ENCODE measurements at places on chromosomes 11 and 22.

- no peak for DNase-seq
Observed at GRCh38 chr11:76196849-76197248, 9.5 kb downstream of the WNT11 start.

DNA sequence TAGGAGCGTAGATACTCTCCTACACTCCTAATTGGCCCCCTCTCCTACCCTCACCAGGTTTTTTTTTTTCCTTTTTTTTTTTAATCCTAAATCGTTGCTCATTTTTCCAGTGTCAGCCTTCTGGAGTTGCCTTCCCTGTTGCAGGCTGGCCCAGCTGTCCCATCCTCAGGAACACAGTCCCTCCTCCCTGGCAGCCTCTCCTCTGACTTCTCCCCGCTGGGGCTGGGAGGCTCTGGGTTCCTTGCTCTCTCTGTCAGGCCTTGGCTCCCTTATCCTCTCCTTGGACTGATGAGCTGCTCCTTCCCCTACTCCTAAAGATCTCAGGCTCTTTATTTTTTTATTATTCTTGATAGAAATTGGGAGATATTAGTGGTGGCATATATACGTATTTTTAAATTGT is 62.2 kb downstream of the PKNOX2 start:
- no peak for DNase-seq

GRCh38 chr11:111633248-111633647 is 31.0 kb downstream of the SIK2 start:
- no peak for DNase-seq

- no peak for DNase-seq
Observed at GRCh38 chr22:23070418-23071229, at the start of gene GNAZ. Gene GNAZ, plus strand, starts transcription at chr22:23070519. Its CDS starts 25,177 bp downstream, at chr22:23095696.

- DNase-seq = no peak
Observed at GRCh38 chr11:14029971-14030920, 67.7 kb downstream of the SPON1 start.

DNA sequence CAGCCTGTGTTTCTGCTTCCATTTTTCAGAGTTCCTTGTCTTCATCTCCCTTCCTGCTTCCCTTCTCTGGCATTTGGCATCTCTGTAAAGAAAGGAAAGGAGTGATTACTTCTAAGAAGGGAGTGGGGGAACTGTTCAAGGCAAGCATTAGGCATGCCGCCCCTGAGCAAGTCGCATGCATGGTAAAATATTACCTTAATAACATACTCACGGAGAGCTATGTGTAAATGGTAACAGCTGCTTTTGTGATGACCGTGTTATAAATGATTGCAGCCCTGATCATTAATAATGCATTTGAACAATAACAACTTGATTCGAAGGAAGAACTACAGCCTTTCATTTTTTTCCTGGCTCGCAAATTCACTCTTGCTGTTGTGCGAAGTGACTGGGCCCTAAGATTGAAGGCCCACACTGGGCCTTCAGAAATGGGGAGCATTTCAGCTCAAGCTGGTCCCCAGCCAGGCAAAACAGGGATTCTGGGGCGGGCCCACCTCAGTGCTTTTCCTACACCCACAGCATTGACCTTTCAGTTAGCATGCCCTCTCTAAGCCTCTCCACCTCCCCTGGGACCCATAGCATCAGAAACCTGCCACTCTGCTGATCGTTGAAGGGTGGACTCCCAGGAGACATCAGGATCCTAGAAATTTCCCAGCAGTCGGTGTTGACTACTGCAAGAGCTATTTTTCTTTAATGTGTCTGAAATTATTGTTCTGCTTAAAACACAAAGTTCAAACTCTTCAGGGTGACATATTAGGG is 263.0 kb upstream of the CADM1 start:
- DNase-seq = no peak

- DNase-seq = no peak
Observed at GRCh38 chr11:3712274-3712673, 41.1 kb upstream of the CHRNA10 start.

- no peak for DNase-seq
Observed at GRCh38 chr11:76315182-76315853, 65.6 kb downstream of the THAP12 start.

DNA sequence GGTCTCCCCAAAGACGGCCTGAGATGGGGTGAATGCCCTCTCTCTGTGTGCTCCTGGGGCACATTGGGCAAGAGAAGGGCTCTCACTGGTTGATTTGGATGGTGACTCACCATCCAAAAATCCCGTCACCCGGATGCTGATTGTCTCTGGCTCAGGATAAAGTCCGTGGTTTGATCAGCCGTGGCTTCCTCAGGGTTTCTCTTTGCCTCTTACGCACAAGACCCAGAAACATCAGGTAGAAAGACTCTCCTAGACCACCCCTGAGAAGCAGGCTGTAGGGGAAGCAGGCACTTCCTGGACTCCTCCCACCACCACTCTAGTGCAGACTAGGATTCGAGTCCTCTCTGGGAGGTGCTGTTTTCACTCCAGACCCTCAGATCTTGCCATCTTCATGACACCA is 176.1 kb upstream of the NCAM1 start:
- no peak for DNase-seq

GRCh38 chr11:23759489-23759888 is 737.4 kb upstream of the LUZP2 start:
- DNase-seq = no peak

- DNase-seq = no peak
Observed at GRCh38 chr11:77024745-77025144, 9.5 kb upstream of the B3GNT6 start.

GRCh38 chr22:42621505-42622002 is 6.9 kb upstream of the POLDIP3 start:
- no peak for DNase-seq

DNA sequence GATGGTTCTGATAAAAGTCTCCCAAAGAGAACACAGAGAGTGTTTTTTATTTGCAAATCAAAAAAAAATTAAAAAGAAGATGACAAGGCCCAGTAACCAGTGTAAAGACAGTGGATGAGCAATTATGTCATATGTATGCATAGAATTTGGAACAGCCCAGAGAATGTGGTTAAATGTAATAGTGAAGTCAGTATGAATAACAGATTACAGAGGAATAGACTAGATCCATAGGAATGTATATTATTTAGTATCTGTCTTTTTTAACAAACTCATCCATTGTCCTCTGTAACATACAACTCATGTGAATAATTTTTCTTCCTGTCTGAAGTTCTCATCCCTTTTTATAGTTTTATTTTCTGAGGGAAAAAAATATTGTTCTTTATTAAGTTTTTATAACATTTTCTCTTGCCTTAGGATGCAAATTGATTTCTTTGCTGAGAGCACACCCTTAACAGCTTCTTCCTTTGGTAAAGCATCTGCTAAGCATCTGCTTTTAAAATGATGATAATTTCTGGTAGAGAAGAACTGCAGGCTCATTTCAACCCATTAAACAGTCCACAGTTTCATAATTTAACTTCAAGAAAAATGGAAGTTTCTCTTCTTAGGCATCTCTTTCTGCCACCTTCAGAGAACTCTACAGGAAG is 266.5 kb upstream of the MTNR1B start:
- DNase-seq = no peak

DNA sequence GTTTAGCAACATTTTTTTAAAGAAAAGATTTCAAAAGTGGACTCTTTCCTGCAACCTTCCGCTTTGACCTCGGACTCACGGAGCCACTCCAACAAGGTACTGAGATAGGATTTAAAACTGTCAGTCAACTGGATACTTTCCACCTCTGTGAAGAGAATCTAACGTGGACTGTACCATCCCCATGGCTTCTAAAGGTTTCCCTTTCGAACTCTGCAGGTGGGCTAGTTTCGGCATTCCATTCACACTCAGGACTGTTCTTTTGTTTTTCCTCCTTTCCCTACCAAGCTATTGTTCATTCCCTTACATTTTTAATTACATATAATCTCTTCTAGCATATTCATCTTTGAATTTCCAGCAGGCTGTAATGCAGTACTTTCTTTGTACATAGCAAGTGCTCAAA is 88.5 kb upstream of the AKIP1 start:
- no peak for DNase-seq

GRCh38 chr11:77174559-77174958 is 46.5 kb downstream of the MYO7A start:
- DNase-seq = no peak

GRCh38 chr22:46370584-46371291 is 35.2 kb downstream of the TRMU start:
- no peak for DNase-seq

GRCh38 chr11:11036848-11037732 is 179.2 kb upstream of the ZBED5 start:
- no peak for DNase-seq

GRCh38 chr22:36544107-36544620 is 15.2 kb upstream of the EIF3D start:
- no peak for DNase-seq

DNA sequence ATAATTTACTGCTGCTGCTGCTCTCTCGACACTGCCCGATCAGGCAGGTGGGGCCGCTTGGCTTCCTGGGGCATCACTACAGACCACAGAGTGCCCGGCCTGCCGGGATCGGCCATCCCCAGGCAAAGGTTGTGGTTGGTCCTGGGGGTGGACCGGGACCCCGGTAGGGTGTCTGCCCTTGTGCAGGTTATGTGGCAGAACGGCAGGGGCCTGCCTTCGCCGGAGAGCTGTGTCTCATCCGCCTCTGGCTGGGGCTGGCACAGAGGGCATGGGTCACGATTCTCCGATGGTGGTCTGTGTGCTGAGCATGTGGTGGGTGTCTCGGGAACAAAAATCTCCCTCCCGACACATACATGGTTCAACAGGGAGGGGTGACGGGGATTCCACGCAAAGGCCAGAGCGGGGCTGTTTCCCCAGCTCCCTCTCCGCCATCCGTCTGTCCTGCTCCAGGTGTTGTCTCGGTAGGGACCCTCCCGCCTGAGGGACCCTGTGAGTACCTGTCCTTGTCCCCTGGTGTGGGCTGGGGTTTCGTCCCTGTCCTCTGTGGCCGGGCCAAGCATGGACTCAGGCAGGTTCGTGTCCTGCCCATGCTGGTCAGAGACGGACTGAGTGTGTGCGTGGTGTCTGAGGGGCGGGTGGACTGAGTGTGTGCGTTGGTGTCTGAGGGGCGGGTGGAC is 7.8 kb downstream of the GRAMD4 start:
- DNase-seq = no peak

GRCh38 chr22:38864361-38865191 is 7.4 kb downstream of the CBX6 start:
- no peak for DNase-seq

DNA sequence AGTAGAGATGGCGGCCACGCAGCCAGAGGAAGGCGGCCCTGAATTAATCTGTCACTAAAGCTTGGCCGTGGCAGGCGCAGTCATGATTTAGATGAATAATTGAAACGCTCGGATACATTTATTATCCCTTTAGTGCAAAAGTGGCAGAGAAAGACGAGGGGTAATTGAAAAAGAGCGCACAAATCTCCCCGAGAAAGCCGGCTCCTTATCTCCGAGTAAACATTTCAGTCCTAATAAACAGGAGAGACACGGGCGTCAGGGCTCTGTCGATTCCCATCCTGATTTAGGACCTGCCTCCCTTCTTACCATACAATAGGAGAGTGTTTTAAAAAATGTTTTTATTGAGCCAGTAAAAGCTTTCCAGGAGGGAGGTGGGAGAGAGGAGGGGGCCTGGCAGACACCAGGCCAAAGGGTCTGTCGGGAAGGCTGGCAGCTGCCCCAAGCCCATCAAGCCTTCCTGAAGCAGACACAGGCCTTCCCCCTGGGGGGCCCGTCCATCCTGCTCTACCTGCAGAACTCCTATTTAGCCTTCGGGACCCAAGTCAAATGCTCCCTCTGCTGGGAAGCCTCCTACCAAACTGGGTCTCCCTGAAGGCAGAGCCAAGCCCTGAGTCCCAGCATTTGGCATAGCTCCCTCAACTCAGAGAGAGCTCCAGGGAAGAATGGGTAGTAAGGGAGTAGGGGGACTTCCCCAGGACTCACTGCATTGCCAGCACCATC is 22.8 kb downstream of the OTUB1 start:
- DNase-seq = no peak

- DNase-seq = no peak
Observed at GRCh38 chr11:102990145-102990544, 34.6 kb upstream of the MMP13 start.

GRCh38 chr22:50058906-50059880 is 1.1 kb upstream of the TTLL8 start:
- no peak for DNase-seq

- no peak for DNase-seq
Observed at GRCh38 chr22:42171946-42172719, 41.5 kb upstream of the CYP2D6 start.

GRCh38 chr11:86174101-86175046 is 70.2 kb upstream of the EED start:
- peak; percentile 99 for DNase-seq

DNA sequence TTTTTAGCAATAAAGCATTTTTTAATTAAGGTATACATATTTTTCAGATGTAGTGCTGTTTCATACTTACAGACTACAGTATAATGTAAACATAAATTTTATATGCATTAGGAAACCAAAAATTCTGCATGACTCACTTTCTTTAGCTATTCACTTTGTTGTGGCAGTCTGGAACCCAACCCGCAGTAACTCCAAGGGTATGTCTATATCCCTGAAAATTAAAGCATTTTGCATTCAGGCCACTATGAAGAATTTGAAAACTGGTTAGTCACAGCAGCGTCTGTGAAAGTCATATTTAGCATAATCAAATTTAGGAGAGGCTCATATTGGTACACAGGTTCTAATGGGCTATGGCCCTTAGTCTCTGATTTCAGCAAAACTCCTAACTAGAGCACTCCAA is 46.8 kb downstream of the BBOX1 start:
- DNase-seq = no peak

DNA sequence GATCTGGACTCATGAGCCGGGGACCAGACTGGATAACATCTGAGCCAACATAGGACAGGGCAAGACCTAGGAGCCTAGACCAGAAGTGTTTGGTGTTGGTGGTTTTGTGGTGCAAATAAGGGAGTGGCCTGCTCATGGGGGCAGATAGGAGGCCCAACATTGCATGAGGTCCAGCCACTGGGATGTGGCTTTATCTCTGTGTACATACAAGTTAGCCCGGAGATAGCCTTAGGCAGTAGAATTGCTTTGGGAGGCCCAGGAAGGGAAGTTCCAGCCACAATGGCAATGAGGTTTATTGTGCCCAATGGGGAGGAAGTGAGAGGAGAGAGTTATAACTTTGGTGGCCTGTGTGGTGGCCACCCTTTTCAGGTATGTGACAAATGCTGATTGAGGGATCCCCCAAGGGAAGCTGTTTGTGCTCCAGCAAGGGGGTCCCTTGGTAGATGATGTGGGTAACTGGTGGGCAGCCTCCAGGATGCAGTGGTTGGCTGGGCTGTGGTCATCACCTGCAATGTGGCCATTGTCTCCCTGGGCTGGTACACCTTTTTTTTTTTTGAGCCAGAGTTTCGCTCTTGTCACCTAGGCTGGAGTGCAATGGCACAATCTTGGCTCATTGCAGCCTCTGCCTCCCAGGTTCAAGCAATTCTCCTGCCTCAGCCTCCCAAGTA is 6.4 kb downstream of the LMO2 start:
- DNase-seq = no peak

- no peak for DNase-seq
Observed at GRCh38 chr22:30244641-30245040, 1.9 kb downstream of the LIF start.

DNA sequence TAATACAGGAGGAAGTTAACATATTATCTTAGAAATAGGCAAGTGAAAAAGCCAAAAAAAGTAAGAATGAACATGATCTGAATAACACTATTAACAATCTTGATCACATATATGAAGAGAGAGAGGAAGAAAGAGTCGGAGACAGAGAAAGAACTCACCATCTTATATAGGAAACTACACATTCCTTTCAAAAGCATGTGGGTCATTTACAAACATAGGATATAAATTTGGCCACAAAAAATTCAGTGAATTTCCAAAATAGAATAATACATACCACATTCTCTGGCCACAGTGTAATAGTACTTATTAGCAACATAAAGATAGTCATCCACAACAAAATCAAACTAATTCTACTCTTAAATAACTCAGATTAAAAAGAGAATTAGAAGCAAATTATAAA is 50.9 kb upstream of the ME3 start:
- no peak for DNase-seq
